ENCODE measurements at places on chromosomes 5 and 9. TPM values are rescaled to one million over a fixed set of nuclear protein-coding genes. Genes with fewer than 3 reads are reported as not detected.

The PCDHGA12 gene
- 3.5 TPM for total RNA-seq

DNA sequence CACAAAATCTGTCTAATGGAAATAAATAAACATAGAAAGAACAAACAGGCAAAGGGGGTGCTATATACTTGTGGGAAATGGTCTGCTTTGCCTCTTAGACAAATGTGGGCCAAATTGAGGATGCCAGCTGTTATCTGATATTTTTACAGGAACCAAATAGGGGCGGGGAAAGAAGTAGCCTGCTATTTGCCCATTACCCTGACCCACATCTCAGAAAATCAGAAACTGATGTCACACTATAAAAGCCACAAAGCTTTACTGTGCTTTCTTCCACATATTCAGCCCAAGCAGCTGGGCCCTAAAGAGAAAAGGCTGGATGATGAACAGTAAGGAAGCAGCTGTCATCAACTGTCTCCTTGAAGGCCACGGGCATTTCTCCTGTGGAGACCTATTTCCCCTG lies 97.3 kb downstream of the ELAVL2 start:
- DNase-seq = no peak

GRCh38 chr5:105544300-105544699 lies 1981.7 kb upstream of the NUDT12 start:
- DNase-seq = no peak

GRCh38 chr9:35914301-35914807 lies 5.1 kb downstream of the SPAAR start:
- peak; percentile 61 for DNase-seq

- DNase-seq = no peak
Observed at GRCh38 chr9:126123927-126124326, 202.7 kb upstream of the MVB12B start.

- no peak for DNase-seq
Observed at GRCh38 chr9:130150779-130151382, 21.3 kb upstream of the NCS1 start.

All from GM23338 (cell line).